Hindlimb muscle (tissue), 1 donor: ENCODE measurements at places on chromosomes 1 and 21.

DNA sequence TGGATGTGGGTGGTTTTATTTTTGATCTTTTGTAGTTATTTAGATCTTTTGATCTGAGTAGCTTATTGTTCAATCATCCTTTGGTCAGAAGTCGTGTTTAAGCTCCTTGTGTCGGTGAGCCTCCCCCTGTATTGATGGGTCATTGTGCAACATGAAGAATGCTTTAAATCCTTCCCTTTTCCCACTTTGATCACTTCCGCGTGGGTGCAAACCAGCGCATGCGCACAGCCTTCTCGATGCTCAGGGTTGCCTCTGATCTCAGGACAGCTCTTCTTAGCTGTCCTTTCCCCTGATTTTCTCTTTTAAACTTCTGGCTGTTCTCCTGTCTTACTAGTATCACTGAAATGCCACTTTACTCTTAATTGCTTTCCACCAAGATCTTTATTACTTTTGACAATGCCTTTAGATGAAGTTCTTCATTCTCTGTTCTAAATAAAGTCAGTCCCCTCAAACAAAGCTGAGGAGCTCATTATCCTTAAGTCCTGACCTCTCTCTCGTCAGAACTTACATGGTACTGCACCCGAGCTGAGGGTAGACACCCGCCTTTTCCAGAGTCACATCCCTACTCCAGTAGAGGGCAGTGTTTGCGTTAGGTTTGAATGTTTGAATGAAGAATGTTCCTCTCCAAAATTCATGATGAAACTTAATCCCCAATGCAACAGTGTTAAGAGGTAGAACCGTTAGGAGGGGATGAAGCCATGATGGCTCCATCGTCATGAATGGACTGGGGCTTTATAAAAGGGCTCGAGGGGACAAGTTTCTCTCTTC, 547.9 kb upstream of the TMPRSS15 start:
- DNase-seq: no peak

DNA sequence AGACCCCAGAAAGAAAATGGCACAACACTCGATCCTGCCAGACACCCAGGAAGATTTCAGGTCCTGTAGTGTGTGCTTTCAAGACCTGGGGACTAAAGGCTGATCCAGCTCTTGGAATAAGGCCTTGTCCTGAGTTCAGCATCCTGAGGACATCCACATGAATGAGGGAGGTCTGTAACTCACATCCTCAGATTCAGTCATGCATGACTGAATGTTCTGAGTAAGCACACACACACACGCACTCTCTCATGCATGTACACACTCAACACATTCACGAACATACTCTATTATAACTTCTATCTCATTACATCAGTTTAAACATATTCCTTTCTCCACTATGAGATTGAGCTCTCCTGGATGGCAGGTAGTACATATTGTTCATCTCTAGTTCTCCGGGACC, 273.4 kb upstream of the BEND5 start:
- no peak for DNase-seq

DNA sequence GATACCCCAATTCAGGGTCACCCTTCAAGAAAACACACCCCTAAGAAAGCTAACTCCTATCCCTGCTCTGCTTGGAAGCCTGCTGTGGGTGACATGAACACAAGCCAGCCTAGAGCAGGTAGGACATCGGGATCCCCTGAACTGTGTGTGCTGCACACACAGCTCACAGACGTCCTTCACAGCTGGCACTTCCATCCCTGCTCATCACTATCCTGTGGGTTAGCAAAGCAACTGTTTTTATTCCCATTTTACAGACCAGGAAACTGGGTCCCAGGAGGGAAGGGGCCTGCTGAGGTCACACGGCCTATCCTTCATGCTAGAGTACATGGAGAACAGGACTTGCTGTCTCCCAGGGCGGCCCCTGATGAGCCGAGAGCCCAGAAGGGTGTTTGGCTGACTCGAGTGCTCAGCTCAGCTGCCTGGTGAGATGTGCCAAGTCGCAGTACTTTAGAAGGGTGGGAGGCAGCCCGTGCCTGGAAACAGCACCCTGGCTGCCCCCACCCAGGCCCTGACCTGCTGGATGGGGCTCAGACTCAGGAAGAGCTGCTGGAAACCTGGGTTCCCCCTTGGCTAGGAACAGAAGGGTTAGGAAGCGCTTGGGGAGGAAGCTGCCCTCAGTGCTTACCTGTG, 28.3 kb upstream of the BTG2 start:
- DNase-seq: no peak

GRCh38 chr1:29415861-29416260, 179.5 kb downstream of the PTPRU start:
- DNase-seq: no peak

DNA sequence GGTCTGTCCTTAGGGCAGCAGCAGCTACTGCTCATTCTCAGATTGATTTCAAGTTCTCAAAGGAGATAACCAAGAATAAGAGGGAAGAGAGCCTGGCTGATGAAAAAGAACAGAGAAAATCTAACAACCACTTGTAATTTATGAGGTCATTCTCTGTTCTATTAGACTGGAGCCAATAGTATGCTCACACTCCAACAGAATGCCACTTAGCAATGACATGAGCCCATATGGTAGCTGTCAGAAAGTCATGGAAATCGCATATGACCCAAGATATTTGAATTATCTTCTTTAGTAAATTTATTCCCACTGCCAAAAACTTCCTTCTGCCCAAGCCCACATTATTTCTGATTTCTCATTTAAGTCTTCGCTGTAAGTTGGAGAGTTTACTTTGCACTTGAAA, 53.7 kb upstream of the PLA2G4A start:
- DNase-seq: no peak

- DNase-seq: no peak
Observed at GRCh38 chr1:7703321-7704213, 67.5 kb upstream of the VAMP3 start.
